ENCODE measurements at places on chromosomes 16 and 17. TPM values are rescaled to one million over a fixed set of nuclear protein-coding genes. Genes with fewer than 3 reads are reported as not detected.
A peak's percentile ranks its signal among the peaks of the same experiment; 100 is the strongest.

MYH2 gene
- not detected for total RNA-seq

DNA sequence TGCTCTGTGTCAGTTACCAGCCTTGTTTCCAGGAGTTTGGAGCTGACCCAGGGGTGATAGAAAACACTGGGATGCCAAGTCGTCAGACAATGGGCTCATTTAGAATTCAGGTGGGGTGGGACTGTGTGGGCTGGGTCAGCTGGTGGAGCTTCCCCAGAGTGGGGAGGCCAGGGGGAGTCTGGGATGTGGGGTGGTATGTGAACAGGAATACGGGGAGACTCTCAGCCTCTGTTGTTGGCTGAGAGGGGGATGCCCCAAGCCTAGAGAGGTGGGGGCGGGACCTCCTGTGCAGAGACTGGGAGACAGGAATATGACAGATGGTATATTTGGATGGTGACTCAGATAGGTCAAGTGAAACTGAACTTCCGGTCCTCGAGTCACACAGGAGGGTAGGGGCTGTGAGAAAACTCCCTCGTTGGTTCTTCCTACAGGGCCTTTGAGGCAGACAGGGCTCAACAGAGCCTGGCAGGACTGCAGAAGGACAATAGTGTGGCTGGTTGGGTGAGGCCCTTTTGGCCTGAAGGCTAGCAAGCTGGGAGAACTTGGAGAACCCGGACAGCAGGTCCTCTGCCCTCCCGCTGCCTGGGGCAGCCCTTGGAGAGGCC, 23.7 kb downstream of the CDH1 start:
- DNase-seq: no peak
- no peaks in the 10 kb centered on the region for H3K4me1 ChIP-seq
- H3K27me3 ChIP-seq: no peaks in the 10 kb centered on the region
- no peak overlapping the region for H3K4me3 ChIP-seq

- H3K27ac ChIP-seq: no peak overlapping the region
- peak; percentile 52 for DNase-seq
- H3K4me1 ChIP-seq: no peaks in the 10 kb centered on the region
- no peak overlapping the region for H3K4me3 ChIP-seq
- no peaks in the 10 kb centered on the region for H3K36me3 ChIP-seq
Measured at GRCh38 chr17:40553694-40554534, 11.4 kb downstream of the CCR7 start.

GRCh38 chr17:45096926-45097325, 35.4 kb downstream of the PLCD3 start:
- H3K4me1 ChIP-seq: no peaks in the 10 kb centered on the region
- no peaks in the 10 kb centered on the region for H3K27me3 ChIP-seq

Data from endodermal cell (in vitro differentiated cells).